Esophagus muscularis mucosa (tissue), 4 donors: ENCODE measurements at places on chromosomes 7 and 10. TPM values are rescaled to one million over a fixed set of nuclear protein-coding genes. Genes with fewer than 3 reads are reported as not detected.

- peaks cover 13% of the 10 kb centered on the region for H3K36me3 ChIP-seq
- H3K27ac ChIP-seq: peak overlapping the region; percentile 78
- peak overlapping the region; percentile 48 for H3K4me3 ChIP-seq
Observed at GRCh38 chr7:134891696-134892678, 94.3 kb upstream of the AGBL3 start.

DNA sequence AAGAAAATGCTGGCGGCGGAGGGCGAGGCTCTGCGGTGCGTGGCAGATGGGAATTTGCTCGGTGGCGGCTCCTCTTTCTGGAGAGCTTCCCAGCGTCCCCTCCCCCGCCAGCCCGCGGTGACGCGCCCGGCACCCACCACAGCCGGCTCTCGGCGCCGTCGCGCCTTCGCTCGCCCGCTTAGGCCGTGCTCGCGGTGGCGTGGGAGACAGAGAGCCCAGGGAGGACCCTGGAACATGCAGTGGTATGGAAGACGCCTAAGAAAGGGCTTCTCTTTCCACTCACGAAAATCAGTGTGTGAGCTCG, 576 bp upstream of the CSGALNACT2 start:
- peak overlapping the region; percentile 99 for H3K27ac ChIP-seq
- no peaks in the 10 kb centered on the region for H3K36me3 ChIP-seq
- H3K4me1 ChIP-seq: peaks cover 42% of the 10 kb centered on the region
- peak; percentile 91 for DNase-seq

DNA sequence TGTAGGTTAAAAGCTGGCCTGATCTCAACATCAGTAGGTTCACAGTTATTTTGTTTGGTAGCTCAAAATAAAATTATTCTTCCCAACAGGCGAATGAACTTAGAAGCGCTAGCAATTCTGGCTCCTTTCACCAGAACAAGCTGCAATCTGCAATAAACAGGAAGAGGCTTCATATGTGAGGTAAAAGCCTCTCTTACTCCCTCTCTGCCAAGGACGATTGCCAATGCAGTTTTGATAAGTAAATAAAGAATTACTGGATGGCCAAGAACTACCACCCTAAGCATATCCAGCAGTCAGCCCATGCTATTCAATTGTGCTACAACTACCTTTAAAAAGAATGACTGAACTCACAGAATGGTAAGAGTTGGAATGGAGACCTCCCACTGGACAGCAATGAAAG, 150.0 kb upstream of the LAMB4 start:
- DNase-seq: no peak
- no peaks in the 10 kb centered on the region for H3K4me1 ChIP-seq
- no peaks in the 10 kb centered on the region for H3K36me3 ChIP-seq

DNA sequence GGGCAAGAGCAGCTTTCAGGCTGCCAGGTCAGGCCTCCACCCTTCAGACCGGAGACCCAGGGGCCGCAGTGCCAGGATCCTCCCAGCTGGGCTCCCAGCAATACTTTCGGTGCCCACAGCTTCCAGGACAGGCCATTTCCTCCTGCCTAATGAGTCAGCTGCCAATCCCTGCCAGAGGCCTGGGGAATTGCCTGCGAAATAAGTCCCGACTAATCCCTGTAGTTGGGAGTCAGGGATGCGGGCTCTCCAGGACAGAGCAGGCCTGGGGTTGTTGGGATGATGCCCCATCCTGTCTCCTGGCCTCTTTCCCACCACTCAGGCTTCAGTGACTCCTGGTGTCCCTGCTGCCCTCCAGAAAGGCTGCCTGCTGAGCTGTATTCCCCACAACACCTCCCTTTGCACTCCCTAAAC, 143.5 kb upstream of the UNC5B start:
- no peak overlapping the region for H3K4me3 ChIP-seq
- peaks cover 11% of the 10 kb centered on the region for H3K4me1 ChIP-seq
- H3K27me3 ChIP-seq: no peaks in the 10 kb centered on the region

- H3K27ac ChIP-seq: no peak overlapping the region
- no peak overlapping the region for H3K4me3 ChIP-seq
- DNase-seq: no peak
- no peaks in the 10 kb centered on the region for H3K36me3 ChIP-seq
- H3K4me1 ChIP-seq: peaks cover 9% of the 10 kb centered on the region
Observed at GRCh38 chr7:7977774-7978173, 9.2 kb downstream of the GLCCI1 start.

GRCh38 chr7:68529221-68529620, 1069.1 kb upstream of the AUTS2 start:
- no peaks in the 10 kb centered on the region for H3K4me1 ChIP-seq
- no peaks in the 10 kb centered on the region for H3K27me3 ChIP-seq
- no peak overlapping the region for H3K27ac ChIP-seq

GRCh38 chr10:102538811-102539210, 35.0 kb downstream of the SUFU start:
- H3K4me3 ChIP-seq: no peak overlapping the region
- no peaks in the 10 kb centered on the region for H3K36me3 ChIP-seq
- no peaks in the 10 kb centered on the region for H3K27me3 ChIP-seq
- no peaks in the 10 kb centered on the region for H3K4me1 ChIP-seq

Gene VIPR2
- total RNA-seq: 9.3 TPM

Gene CYP2C19
- 0.17 TPM for total RNA-seq

Gene LRIT1
- not detected for total RNA-seq

Gene PNLIP
- not detected for total RNA-seq

Gene SEMA4G
- total RNA-seq: 1.7 TPM

Gene VGF
- 0.26 TPM for total RNA-seq

Gene SLC13A1
- total RNA-seq: not detected
